ENCODE measurements at places on chromosomes 12 and 14.

GRCh38 chr12:130689408-130690405 is 26.4 kb downstream of the RIMBP2 start:
- DNase-seq: no peak

DNA sequence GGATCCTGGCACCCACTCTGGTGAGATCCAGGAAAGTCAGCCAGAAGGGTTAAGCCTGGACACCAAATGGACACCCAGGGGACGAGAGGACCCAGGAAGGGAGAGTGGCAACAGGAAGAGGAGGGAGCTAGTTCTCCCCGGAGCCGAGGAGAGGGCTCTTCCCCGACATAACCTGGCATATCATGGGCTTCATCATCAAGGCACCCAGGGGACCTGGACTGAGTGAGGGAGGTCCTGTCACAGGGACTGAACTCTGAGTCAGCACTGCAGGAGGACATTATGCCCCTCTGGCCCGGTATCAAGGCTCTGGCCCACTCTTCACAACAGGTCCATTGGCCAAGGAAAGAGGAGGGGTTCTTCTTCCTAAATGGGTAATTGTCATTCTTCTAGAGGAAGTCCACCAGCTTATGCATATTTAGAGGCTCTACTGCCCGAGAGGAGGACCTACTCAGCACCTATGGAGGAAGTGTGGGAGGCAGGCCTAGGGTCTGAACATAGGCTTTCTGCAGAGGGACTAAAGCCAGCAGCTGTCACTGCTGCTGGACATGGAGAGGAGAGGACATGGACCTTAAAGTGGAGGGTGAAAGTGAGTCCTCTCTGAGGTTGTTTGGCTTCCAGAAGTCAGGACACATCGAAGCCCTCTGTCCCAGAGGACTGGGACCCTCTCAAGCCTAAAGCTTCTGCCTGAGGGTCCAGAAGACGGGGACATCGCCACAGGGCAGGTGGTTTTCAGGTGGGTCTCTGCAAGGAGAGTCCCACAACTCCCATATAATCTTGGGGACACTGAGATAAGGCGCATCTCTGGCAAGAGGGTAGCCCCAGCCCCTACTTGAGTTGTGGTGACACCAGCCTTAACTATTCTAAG is 18.6 kb downstream of the ISCA2 start:
- no peak for DNase-seq

DNA sequence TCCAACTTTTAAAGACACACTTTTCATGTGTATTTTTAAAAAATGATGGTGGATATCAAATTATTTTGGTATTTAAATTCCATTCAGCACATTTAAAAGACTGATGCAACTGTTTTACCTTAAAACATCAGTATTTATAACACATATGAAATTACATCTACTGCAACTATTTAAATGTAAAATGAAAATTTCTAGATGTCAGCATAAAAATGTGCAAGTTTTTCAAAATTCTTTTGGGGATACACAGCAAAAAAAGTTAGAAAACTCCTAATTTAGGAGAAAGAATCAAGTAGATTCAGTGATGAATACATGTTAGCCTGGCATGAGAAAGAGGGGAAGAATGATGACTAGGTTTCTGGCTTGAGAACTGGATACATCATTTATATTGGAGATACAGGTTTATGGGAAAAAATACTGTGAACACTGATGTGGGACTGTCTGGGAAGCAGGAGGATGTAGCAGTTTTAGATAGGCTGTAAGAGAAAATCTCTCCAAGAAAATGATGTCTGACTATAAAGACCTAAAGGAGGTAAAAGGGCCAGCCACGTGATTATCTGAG is 9.2 kb downstream of the SOS2 start:
- no peak for DNase-seq

- no peak for DNase-seq
These were observed 125.8 kb downstream of the NCOR2 start for GRCh38 chr12:124441443-124442194.

- no peak for DNase-seq
These were observed 14.9 kb upstream of the IFT81 start for GRCh38 chr12:110109037-110109836.

DNA sequence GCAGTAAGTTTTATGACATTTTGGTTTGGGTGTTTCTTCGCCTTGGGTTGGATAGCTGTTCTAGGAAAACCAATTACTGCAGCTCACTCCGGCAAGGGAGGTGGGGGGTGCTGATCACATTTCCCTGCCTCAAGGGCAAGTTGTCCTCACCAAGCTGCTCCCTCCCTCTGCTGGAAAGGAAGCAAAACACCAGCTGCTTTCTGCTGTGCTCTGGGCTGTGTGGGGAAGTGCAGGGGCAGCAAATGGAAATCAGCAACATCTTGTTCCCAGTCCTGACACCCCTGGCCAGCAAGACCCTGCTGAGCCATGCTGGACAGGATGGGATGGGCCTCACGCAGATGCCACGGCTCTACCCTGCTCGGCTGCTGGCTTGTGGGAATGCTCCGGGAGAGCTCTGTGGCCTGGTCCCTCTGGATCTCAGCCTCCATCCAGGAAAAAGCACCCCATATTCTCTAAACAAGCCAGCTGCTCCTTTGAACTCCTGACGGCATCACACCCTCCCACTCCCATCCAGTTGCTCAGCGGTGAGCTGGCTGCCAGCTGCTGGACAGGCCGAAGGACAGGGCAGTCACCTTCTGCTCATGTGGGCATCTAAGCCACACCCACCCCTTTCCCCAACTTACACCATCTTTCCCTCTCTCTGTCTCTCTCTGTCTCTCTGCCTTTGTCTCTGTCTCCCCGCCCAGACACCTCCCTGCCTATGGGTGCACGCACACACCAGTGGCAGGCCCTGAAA is 52.4 kb upstream of the EIF5 start:
- no peak for DNase-seq

- no peak for DNase-seq
These were observed 66.1 kb upstream of the GRIP1 start for GRCh38 chr12:66744956-66745383.

DNA sequence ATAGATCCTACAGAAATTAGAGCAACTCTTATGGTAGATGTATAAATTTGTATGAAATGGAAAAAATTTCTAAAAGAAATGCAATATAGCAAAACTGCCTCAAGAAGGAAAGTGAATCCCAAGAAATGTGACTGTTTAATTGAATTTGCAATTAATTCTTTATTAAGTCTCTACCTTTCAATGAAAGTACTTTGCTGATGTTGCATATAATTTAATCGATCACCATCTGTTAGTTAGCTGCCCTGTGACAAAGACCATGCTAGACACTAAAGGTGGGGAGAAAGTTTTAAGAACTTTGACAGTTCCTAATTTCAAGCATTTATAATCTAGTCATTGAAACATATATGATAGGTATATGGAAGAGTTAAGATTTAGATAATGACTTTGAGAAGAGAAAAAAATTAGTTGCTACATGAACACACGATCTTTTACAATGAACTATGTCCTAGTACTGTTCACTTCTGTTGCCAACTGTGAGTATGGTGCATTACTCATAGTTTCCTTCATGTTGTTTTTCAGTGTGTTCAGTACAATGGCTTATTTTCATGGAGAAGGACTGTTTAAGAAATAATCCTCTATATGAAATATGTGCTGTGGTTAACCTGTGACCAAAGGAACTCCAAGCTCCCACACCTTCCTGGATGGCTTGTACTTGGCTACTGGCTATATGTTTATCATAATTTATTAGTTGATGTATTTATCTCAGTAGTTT is 128.4 kb downstream of the METTL25 start:
- no peak for DNase-seq

DNA sequence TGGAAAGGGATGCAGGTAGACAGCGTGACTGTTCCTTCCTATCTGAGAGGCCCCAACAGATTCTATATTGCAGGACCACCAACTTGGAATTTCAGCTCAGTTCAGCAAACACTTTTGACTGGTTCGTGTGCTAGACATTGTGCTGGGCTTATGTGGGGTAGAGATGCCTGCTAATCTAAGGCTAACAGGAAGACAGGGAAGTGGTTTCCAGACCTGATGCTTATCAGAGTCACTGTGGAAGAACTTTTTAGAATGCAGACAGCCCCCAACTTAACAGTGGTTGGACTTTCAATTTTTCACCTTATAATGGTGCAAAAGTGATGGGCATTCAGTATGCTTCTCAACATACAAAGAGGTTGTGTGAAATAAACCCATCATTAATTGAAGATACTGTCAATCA is 32.2 kb downstream of the NTF3 start:
- DNase-seq: no peak

GRCh38 chr12:63826006-63826585 is 18.4 kb upstream of the SRGAP1 start:
- DNase-seq: no peak

DNA sequence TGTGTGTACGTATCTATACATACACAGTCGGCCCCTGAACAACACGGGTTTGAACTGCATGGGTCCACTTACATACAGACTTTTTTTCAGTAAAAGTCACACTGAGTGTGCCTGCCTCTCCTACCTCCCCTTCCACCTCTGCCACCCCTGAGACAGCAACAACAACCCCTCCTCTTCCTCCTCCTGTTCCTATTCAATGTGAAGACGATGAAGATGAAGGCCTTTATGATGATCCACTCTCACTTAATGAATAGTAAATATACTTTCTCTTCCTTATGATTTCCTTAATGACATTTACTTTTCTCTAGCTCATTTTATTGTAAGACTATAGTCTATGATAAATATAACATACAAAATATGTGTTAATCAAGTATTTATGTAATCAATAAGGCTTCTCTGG is 25.5 kb downstream of the TM7SF3 start:
- DNase-seq: no peak

DNA sequence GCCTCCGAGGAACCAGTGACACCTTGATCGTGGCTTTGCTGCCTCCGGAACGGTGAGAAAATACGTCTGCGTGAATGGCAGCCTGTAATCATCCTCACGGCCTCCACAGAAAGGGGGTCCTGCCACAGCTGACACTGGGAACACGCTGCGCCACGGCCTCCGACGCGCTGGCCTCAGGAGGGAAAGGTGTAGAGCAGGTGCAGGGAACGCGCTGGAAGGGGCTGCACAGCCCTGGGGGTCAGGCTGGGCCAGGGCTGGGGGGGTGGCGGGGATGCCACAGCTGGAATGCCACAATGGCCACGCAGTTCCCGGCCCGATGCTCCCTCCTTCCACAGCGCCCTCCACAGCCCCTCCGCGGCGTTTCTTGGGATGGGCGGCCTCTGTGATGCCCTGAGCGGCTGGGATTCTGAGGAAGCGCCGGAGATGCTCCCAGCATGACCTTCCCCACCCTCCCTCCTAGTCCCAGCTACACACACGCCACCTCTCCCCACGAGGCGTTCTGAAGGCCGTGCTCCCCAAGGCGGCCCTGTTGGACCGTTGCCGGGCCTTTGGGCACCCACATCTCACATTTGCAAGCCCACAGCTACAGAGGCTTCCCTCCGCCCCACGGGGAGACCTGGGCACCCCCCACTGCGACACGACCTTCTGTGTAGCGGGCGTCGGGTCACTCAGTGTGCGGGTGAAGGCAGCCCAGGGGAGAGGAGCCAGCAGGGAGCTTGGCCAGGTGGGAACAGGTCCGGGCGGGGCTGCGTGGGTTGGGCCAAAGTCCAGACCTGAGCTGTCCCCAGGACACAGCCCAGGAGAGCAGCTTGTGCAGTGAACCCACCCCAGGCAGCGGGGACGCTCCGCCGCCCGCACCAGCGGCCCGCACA is 31.8 kb upstream of the GALNT9 start:
- no peak for DNase-seq

DNA sequence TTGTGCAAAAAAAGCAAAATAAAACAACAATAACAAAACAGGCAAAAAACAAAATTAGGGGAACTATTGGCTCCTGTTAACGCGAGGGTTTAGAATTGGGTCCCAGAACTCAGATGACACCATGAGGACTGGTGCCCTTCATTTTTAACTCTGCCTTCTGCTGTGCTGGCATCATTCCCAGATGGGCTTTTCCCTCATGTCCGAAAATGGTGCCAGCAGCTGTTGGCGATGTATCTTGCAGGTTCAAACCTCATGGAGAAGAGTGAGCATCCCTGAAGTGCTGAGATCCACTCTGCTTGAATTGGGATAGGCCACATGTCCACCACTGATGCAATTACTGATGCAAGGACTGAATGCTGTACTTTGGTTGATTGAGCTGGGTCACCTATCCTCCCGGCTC is 61.1 kb downstream of the MYRFL start:
- no peak for DNase-seq

DNA sequence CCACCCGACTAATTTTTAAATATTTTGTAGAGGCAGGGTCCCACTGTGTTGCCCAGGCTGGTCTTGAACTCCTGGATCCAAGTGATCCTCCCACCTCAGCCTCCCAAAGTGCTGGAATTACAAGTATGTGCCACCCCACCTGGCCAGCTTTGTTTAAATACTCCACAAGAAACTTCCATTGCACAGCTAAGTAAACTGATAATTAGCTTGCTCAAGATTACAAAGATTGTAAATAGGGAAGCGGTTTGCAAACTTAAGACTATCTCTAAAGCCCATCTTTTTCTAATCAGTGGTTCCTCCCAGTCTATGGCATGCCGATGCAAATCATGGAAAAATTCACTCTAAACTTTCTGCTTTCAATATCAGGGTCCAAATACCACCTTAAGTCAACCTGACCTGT is 9.7 kb downstream of the SLC7A8 start:
- DNase-seq: no peak

- DNase-seq: no peak
These were observed 30.4 kb upstream of the TRAF3 start for GRCh38 chr14:102746634-102747438.

- DNase-seq: no peak
These were observed 5.2 kb upstream of the ST8SIA1 start for GRCh38 chr12:22339691-22340090.

DNA sequence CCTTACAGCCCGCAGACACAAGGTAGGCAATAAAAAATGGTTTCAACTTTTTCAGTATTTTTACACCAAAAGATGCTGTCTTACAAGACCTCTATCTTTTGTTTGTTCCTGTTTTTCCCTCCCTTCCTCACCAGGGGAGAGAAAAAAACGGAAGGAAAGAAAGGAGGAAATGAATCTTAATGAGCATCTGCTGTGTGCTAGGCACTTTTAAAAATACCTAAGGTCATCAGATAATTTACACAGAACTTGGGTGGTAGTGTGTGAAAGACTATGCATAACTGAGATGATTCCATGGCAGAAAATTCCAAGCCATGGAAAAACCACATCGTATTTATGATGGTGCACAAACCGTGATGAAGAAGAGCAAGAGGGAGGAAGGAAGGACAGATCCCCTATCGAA is 121.2 kb downstream of the DIP2B start:
- DNase-seq: no peak

DNA sequence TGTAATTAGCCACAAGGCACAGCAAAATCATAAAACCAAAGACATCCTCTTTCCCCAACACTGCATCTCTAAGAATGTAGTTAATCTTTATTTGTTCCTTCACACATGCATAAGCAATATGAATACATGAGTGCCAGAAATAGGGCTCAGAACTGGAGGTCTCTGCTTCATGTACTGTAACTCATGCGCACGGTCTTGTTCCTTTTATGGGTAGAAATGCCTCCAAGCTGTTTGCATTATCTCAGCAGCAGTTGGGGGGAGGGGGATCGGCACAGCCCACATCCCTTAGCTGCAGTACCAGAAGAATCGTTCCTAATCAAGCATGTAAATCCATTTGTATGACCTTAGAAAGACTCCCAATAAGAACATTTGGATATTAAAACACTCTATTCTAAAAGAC is 20.0 kb downstream of the RHOJ start:
- no peak for DNase-seq
